ENCODE measurements at places on chromosomes 4 and X.
A peak's percentile ranks its signal among the peaks of the same experiment; 100 is the strongest.

DNA sequence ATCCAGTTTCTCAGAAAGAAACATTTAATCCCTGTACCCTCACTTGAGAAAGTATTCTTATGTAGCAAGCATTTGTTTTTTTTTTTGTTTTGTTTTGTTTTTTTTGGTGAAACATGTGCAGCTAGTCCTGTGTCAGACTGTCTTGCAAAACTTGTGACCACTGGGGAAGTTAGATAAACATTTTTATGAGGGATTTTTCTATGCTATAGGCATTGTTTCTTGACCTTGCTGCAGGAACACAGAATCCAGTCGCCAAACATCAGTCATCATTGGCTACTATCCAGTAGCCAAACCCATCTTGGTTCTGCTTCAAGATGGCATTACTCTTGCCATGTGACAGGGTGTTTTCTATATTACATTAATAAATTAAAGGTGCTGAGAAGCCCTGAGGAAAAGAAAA, 7.7 kb upstream of the MAPK10 start:
- DNase-seq, result no peak

DNA sequence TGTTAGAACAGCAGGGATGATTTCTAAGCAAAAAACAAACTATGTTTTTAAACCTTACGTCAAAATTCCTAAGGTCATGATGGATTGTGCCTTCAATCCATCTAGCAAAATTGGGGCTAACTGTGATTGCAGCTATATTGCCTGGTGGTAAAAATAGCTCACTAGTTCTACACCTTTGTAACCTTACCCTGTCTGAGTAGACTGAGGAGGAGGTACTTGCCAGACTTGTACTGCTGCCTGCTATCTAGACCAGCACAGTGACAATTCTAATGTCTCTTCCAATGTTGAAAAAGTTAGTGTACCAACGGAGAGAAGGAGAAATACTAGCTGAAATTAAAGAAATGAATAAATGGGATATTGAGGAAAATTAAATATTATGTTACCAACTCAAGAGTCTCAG, 30.3 kb downstream of the ATP11C start:
- no peak for DNase-seq

GRCh38 chr4:184657144-184657543, 7.6 kb downstream of the PRIMPOL start:
- DNase-seq, result no peak

- peak; percentile 56 for DNase-seq
These were observed 33.4 kb upstream of the RASGEF1B start for GRCh38 chr4:81505004-81505598.

DNA sequence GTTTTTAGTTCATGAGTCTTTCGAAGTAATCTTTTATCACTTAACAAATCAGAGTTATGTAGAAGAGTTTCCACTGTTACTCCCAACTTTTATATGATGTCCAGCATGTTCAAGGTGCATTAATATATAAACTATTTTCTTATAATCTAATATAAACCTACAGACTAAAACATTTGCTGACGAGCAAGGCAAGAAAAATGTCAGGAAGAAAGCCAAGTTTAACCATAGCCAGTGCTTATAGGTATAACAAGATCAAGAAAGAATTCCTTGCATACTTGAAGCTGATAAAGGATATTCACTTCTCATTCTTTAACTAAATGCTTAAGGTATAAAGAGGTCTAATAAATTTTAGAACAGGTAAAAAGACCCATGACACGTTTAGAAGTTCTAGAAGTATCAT, 167.7 kb downstream of the NPNT start:
- no peak for DNase-seq

DNA sequence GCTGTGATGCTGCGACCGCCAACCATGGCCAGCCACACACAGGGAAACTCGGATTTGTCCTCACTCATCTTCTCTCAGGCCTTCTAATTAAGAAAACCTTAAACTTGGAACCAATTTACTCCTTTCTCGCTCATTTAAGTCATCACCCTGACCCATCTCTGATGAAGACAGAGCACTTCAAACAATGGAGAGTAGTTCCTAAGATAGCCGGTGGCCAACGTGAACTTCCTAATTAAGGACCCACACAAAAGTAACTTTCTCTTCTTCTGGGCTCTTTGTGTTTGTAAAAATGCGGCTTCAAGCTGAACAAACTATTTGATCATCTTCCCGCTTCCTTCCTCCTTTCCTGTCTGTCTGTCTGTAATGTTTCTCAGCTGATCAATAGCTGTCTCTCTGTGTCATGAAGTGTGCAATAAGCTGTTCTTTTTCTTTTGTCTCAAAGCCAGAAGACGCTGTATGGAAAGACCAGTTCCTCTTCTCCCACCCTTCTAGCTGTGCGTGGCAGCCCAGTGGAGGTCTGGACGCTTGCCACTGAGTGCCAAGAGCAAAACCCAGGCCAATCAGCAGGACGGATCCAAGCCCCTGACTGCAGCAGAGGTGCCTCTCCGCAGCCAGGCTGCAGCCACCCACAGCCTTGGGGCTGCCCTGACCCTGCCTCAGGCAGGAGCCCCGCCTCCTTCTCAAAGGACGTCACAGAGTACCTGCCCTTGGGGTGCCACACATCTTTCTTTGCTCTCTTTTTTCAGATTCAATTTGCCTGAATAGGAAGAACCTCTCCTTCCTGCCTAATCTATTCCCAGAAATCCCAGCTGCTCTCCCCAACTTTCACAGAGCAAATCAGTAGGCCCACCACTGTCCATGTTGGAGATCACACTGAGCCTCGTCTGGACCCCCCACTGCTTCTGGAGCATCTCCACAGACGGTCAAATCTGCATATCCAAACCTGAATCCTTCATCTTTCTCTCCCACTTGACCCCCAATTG, 59.3 kb downstream of the MAML3 start:
- DNase-seq, result peak; percentile 67

- no peak for DNase-seq
These were observed 21.5 kb downstream of the HAND2 start for GRCh38 chr4:173508386-173509035.

GRCh38 chrX:7316280-7316679, 168.3 kb upstream of the PUDP start:
- DNase-seq, result no peak

- no peak for DNase-seq
These were observed 51.8 kb downstream of the PHOX2B start for GRCh38 chr4:41696763-41697162.

DNA sequence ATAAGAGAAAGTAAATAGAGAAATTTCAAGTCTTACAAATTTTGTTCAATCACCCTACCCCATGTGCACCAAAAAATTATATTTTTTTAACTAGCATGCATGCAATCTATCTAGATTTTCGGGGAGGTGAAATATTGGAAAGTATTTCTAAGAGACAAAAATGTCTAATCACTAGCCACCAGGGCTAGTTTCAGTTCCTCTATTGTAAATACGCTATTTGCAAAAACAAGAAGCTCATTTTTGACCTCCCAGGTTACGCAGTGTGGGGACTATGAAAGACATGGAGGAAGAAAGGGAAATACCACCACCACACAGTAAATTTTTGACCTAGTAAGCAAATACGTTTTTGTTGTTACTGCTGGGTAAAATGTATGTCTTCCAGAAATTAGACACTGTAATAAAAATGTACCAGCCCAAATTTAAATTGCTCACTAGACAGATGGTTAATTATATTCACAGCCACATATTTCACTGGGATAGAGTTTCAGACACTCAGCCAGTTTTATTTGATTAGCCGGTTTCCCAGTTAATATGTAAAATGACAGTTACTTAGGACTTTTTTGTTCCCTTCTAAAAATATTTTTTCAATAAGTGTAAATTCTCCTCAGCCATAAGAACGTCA, 2.2 kb downstream of the NEXMIF start:
- no peak for DNase-seq

DNA sequence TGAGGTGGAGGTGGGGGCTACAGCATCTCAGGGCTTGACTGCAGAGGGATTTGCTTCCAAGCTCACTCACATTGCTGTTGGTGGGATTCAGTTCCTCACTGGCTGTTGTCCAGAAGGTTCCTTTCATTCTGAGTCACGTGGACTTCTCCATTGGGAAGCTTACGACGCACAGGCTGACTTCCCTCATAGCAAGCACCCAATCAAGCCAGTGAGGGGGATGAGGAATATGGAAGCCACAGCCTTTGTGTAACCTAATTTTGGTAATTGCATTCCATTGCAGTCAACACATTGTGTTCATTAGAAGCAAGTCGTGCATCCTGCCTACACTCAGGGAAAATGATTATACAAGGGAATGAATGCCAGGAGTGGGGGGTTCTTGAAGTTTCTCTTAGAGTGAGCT, 32.7 kb upstream of the MXRA5 start:
- no peak for DNase-seq

DNA sequence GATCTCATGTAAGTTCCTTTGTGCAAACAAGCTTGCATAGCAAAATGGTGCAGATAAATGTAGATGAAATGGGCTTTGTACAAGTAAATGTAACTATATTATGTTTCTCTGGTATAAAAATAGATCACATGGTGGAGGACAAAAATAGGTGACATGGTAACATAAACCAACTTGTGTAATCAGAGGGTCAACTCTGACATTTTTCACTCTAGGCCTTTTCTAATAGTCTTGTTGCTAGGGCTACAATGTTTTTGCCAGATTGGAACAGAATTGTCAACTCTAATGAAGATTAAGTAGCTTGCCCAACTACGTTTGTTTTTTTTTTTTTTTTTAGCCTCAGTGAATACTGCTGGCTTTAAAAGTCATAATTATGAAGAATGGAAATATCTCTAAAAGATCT, 11.5 kb downstream of the MAD2L1 start:
- DNase-seq, result no peak
